Large intestine (tissue), 12 donors: ENCODE measurements at places on chromosomes 3 and 15.

- DNase-seq: no peak
Observed at GRCh38 chr3:156469456-156469855, 85.5 kb downstream of the SSR3 start.

DNA sequence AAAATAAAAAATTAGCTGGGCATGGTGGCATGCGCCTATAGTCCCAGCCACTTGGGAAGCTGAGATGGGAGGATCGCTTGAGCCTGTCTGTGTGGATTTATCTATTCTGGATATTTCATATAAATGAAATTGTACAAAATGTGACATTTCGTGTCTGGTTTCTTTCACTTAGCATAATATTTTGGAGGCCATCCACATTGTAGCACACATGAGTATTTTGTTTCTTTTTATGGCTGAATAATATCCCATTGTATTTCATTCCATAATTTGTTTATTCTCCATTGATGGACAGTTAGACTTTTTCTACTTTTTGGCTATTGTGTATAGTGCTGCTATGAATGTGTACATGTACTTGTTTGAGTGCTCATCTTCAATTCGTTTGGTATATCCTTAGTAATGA, 52.9 kb upstream of the DYNC1LI1 start:
- no peak for DNase-seq

DNA sequence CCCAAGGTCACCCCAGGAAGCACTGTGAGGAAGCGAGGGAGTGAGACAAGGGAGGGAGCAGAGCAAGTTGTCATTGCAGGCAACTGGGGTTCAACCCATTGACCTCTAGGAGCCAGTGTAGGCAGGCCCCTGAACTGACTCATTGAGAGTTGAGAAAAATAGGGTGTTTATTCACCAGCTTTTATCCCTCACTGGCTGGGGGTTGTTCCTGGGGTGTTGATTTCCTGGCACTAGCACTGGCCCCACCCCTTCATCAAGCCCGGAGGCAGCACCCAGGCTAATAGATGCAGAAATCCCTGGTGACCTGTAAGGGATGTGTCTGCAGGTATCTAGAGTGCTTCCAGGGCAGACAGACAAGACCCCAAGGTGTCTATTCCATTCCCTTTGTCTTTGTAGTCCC, 183.9 kb downstream of the ARRDC4 start:
- DNase-seq: no peak

DNA sequence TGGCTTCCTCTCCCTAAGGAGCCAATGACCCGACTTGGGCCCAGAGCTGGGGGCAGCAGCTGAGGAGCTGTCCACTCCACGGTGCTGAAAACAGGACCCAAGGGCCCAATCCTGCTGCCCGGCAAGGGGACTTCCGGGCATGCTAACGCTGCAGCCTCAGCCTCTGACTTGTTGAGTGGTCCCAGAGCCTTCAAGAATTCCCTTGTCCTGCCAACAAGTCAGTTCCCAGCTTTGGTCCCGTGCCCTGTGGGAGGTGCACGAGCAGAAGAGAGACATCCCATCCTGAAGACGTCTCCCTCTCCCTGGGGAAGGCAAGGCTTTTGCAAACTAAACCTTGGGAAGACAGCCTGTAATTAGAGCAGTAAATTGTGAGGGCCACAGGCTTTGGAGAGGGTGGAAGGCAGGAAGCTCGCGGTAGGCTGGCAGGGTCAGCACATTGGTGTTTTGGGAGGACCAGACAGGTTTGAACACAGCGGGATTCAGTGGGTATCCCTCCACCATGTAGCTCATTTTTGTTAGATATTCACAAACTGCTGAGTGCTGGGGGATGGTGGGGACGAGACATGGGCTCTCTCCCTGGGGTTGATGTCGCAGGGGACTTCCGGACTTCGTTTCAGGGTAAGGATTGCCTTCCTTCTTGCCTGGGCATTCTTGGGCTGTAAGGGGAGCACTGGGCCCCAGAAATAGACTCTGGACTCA, 29.8 kb upstream of the PRR23E start:
- no peak for DNase-seq

DNA sequence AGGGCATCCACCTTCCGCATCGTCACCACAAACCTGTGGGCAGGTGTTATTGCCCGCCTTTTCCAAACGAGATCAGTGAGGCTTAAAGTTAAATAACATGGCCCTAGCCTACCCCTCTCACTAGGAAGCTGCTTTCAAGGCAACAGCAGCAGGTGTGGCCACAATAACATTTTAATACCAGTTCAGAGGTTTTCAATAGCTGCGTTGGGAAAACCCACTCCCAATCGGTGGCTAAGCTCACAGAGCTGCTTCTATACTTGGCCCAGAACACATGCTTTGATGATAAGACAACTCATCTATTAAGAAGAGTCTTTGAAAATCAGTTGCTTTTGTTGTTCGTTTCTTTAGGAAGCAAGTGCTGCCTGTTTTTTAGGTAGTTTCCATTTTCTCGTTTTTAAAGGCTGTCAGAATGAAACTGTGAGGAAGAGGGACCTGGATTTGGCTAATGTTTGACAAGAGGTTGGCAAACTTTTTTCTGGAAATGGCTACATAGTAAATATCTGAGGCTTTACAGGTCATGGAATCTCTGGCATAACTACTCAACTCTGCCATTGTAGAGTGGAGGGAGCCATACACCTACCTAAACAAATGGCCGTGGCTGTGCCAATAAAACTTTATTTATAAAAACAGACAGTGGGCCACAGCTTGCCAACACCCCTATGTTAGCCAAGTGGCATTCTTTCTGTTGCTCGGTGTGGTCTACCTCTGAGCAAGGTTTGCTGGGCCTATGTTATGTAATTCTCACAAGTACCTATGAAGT, 179.6 kb downstream of the FEZF2 start:
- no peak for DNase-seq

DNA sequence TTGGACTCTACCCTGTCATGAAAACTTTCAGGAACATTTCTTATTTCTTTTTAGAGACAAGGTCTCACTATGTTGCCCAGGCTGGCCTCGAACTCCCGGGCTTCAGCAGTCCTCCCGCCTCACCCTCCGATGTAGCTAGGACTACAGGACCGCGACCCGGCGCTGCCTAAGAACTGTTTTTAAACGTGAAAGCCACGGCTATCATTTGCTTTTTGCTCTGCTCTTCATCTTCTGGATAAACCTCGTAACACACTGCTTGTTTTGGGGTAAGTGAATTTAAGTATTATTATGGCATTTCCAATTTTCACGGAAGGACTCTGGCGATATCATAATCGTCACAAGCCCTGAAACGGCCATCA, 14.3 kb upstream of the CCNL1 start:
- DNase-seq: peak; percentile 46

DNA sequence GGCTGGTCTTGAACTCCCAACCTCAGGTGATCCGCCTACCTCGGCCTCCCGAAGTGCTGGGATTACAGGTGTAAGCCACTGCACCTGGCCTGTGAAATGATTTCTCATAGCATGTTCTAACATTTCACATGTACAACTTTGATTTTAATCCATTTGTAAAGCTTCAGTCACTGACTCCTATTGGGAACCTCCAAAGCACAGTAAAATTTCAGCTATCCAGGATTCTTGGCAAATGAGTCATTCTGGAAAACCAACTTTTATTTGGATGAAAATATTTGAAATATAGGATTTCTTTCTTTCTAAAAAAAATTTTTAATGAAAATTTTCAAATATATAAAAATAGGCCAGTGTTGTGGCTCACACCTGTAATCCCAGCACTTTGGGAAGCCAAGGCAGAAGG, 2.7 kb upstream of the LMAN1L start:
- DNase-seq: no peak

- DNase-seq: no peak
Observed at GRCh38 chr3:151724576-151725562, 8.9 kb upstream of the AADACL2 start.

- no peak for DNase-seq
Observed at GRCh38 chr15:61035311-61035710, 193.8 kb downstream of the RORA start.

- DNase-seq: no peak
Observed at GRCh38 chr3:143427631-143428030, 308.1 kb downstream of the CHST2 start.

DNA sequence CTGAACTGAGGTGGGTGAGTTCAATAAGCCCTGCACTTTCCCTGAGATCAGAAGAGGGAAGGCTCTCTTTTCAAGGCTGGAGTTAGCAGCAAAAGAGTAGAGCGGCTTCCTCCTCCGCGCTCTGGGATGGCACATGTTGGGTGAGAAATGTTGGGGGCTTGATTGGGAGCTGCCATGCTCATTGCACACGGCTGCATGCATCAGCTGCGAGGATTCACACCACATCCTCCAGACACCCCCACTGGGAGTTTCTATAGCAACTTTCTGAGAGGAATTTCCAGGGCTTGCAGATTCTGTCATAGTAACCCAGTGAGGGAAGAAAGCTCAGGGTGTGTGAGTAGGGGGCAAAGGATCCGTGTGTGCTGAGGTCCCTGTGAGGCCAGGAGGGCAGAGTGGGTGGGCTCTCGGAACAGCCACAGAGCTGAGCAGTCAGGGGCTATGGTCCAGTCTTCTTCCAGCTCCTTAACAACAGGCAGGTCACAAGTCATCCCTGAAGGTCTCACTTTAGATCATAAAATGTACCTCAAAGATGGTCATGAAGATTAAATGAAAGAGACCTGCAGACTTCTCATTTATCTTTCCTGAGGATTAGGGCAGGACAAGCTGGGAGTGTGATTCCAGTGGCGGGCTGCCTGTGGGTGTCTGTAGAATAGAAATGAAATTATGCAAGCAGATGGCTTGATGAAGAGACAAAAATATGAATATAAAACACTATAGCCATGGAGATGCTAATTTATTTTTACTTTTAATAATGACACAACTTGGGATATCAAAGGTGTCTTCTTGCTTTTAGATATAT, 75.7 kb upstream of the CHRNA7 start:
- no peak for DNase-seq

DNA sequence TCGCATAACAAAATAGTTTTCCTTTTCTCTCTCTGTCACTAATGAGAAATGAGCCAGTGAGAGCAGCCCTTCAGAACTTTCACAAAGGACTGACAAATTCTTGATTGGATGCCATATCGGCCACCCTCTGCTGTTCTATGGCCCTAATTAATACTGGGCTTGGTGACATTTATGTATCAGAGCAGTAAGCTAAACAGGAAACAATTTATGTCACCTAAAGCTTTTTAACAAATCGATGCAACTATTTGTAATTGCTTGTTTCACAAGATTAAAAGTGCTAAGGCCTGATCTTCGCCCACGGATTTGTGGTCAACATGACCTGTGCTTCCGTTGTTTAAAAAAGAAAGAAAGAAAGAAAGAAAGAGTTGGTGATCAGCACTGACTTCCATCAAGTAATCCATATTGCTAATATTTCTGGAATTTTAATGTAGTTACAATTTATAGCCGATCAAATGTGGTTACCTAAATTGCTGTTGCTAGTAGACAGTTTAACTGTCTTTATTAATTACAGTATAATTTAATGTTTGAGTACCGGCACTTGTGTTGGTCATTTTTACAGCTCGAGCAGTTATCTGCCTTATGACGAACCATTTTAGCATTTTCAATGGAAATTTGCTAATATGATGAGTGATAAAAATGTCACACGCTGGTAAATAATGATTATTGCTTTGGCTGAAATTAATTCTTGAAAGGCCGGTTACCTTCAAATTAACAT, 631.3 kb downstream of the FOXP1 start:
- no peak for DNase-seq

- no peak for DNase-seq
Observed at GRCh38 chr15:76368122-76368621, 31.6 kb downstream of the ISL2 start.

GRCh38 chr3:37913522-37913921, 51.8 kb downstream of the CTDSPL start:
- DNase-seq: no peak

DNA sequence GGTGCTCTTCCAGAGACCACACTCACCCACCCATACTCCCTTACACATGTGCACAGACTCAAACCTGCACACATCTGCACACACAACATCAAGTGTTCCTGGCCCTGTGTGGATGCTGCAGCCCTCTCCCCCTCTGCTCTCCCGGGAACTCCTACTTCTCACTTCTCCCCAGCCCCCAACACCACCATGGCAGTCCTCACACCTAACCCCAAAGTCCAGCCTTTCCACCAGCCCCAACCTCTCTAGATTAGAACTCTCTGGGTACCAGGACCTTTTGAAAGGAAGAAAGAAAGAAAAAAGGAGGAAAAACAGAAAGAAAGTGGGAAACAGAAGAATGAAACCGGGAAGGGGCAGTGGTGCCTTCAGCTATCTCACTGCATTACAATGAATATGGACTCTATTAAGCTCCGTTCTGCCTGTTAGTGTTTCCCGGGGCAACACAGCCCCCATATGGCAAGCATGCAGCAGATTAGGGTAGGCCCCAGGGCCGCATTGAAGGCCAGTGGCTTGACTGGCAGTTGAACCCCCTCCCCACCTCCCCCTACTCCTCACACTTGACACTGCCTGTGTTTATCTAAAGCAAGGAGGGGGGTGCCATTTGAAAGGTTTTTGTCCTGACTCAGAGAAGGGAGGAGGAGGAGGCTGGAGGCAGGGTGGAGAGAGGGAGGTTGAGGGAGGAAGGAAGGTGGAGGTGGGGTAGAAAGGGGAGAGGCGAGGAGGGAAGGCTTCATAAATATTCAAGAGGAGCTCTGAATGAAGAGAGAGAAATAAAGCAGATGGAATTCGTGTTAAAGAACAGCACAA, 30.1 kb downstream of the BOC start:
- DNase-seq: no peak

- no peak for DNase-seq
Observed at GRCh38 chr3:42270561-42270960, 4.6 kb upstream of the CCK start.

- DNase-seq: no peak
Observed at GRCh38 chr15:33963831-33964664, 4.2 kb upstream of the CHRM5 start.

DNA sequence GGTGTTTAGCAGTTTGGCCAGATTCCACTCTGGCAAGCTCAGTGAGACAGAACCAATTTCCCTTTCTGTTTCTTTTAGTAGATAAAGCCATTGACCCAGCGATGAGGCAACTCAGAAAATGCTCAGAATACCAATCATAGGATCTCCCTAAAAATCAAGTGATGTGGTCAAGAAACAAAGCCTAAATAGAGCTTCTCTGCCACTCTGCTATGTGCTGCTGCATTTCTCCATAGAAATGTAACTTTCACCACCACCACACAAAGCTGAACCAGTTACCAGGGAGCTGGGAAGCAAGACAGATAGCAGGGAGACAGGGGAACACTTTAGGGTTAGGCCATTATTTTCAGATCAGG, 109.8 kb downstream of the RPL22L1 start:
- DNase-seq: peak; percentile 8

DNA sequence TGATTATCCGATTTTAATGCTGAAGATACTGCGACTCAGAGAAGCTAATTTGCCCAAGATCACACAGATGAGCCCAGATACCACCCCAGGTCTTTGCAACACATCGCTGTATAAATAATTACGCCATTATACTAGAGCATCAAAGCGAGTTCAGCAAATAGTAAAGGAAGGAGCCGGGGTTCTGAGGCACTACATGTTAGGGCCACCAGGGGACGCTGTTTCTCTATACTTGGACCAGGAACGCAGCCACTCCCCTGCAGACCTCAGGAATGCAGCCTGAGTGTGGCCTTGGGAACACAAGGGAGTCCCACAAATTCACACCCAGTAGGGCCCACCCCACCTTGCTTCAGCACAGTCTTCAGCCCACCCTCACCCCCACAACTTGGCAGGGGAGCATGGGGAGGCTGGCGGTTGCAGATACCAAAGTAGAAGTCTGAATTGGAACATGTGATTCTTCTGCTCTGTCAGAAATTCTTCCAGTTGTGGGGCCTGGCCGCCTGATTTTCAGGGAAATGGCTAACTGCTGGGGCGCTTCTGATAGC, 57.8 kb upstream of the RYK start:
- DNase-seq: peak; percentile 81

GRCh38 chr3:5115506-5116162, 6.5 kb upstream of the ARL8B start:
- no peak for DNase-seq
